ENCODE measurements at places on chromosomes 7 and 10.
A peak's percentile ranks its signal among the peaks of the same experiment; 100 is the strongest.

- DNase-seq: no peak
Observed at GRCh38 chr10:117163954-117164548, 26.0 kb upstream of the VAX1 start.

DNA sequence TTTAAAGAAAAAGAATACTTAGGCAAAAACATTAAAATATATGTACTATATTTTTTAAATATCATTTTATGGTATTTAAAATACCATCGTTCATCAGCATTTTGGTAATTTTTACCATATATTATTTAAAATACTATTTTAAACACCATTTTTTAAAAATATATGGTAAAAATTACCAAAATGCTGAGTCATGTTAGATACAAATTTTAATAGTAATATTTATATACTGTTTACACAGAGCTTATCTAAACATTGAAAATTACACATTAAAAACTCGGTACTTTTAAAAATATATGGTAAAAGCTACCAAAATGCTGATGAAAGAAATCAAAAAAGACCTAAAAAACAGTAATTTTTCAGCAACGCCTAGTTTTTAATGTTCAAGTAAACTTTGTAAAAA, 105.6 kb downstream of the TPK1 start:
- no peak for DNase-seq

DNA sequence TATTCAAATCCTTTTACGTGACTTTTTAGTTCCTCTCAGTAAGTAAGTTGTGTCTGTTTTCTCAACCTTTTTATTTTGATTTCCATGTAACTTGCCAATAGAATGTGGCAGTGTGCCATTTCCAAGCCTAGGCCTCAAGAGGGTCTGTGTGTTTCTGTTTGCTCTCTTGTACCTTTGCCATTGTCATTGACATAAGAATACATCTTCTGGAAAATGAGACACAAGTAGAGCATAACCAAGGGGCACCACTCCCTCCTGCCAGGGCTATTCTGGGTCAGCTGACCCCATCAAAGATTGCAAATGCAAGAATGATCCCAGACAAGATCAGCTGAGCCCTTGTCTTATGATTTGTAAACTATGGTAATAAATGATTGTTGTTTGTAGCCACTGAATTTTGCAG, 524.0 kb downstream of the IPMK start:
- DNase-seq: no peak

DNA sequence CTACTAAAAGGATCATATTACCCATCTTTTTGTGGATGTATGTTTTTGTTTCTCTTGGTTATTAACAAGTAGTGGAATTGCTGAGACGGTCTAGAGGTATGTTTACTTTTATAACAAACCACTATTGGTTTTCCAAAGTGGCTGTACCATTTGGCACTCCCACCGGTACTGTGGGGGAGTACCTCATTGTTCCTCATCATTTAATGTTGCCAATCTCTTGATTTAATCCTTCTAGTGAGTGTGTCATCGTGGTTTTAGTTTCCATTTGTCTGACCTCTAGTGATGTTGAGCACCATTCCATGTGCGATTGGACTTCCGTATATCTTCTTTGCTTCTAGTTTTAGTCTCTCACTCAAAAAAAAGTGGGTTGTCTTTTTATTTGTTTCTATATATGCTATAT, 50.4 kb downstream of the RBM33 start:
- peak; percentile 17 for DNase-seq

DNA sequence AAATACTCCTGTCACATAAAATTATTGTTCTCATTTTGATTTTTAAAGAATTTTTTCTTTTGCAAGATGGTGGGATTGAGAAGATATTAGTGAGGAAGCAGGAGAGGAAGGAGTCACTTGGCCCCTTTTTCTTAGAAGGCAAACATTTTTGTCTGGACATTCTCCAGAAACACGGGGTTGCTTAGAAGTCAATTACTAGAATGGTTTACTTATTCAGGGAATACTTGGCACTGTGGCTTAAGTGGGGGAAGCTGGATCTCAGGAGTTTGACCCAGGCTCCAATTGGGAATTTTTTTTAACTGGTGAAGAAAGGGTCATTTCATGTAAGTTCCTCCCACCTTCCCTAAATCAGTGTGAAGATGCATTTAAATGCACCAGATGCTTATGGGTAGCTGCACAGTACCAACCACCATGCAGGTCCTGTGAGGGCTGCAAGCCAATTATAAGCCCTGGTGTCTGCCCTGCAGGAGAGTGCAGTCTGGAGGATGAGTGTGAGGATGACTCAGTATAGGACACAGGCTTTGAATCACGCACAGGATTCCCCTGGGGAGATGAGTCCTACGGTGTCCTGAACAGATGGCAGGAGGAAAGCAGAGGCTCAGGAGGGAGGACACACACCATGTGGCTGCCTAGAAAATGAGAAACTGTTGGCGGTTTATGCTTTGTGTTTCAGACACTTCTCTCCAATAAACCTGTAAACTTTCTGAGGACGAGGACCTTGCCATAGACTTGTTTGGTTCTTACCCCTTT, 299.1 kb downstream of the PLXNA4 start:
- DNase-seq: no peak

DNA sequence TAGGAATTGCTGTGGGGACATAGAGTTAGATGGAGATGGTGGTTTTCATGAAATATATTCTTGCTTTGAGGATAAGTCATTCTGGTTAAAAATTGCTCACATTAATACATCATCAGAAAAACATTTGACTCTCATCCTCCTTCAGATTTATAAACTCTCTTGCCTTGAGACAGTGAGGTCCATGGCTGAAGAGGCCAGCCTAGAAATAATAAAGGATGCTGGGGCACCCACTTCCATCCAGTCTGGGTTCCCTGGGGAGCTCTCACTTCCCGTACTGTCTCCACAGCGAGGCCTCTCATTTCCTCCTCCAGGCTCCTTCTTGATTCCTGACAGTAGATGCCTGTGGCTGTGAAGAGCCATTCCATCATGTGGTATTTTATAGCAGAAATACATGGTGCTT, 73.3 kb upstream of the PRKG1 start:
- DNase-seq: no peak

GRCh38 chr10:12073526-12073925, 4.8 kb downstream of the DHTKD1 start:
- no peak for DNase-seq

DNA sequence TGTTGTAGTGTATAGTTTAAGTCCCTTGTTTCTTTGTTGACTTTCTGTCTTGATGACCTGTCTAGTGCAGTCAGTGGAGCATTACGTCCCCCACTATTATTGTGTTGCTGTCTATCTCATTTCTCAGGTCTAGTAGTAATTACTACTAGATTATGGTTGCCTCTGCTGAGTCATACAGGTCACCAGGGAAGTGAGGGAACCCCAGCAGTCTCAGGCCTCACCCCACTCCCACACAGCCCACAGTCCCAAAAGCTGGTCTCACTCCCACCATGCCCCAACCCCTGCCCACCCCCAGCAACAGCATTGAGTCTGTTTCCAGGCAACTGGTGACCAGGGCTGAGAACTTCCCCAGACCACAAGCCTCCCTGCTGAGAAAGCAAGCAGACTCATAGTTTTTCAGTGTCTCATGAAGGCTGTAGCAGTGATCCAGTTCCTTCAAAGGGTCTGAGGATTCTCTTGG, 88.0 kb downstream of the PLXDC2 start:
- peak; percentile 62 for DNase-seq

DNA sequence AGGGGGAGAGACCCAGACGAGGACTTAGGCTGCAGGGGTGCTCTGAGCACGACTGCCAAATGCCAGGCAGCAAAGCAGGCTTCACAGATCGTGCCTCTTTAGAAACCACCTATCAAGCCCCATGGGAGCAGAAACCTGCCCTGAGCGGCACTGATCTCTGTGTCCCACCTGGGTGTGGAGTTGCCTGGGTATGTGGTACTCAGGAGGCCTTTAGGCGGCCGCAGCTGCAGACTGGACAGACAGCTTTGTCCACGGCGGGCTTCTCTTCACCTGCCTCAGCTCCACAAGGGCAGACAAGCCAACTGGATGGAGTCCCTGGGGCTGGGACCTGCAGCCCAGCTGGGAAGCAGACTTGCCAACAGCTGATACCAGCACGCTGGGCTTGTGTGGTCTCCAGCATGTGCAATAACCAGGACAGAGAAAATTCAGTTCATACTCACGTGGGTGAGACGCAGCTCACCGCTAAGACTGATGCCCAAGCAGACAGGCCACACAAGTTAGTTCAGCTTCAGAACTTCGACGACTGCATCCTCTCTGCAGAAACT, 163.2 kb downstream of the EBF3 start:
- DNase-seq: no peak

- no peak for DNase-seq
Observed at GRCh38 chr10:82402906-82403401, 528.0 kb downstream of the NRG3 start.

DNA sequence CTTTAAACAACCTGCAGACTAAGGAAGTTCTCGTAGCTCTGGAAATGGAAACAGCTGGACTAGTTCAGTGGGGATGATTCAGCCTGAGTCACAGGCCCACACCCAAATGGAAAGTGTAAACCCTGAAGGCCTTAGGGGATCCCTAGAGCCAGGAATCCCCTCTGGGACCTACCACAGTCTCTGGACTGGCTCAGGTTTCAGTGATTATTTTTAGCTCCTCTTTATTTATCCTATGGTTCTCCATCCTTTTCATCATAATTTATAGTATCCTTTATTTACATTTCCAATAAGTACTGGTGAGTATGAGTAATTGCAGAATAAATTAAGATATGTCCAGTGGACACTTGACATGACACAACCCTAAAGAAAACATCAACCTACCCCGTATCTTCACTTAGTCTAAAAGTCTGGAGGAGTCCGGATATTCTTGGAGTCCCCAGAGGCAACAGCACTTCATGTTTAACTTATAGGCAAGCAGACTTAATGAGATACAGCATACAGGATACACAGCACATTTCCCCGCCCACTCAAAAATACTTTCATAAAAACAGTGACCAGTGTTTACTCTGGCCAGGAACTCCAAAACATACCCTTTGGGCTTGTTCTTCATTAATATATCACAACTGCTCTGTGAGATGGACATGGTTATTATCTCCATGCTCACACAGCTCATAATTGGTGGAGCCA, 28.4 kb upstream of the SEMA3E start:
- no peak for DNase-seq

GRCh38 chr10:5732141-5732540, 47.5 kb downstream of the TASOR2 start:
- no peak for DNase-seq

GRCh38 chr10:106226142-106226541, 938.4 kb downstream of the SORCS1 start:
- no peak for DNase-seq

DNA sequence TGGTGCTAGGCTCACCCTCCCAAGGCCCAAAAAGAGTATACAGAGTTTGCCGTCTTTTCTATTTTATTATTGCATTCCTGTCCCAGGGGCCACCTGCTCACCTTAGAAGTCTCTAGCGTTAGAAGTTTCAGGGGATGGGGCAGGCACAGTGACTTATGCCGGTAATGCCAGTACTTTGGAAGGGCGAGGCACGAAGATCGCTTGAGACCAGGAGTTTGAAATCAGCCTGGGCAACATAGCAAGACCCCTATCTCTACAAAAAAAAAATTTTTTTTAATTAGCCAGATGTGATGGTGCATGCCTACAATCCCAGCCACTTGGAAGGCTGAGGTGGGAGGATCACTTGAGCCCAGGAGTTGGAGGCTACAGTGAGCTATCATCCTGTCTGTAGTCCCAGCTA, 30.3 kb upstream of the HSPB1 start:
- DNase-seq: no peak

GRCh38 chr7:157718303-157719007, 381.7 kb downstream of the DNAJB6 start:
- DNase-seq: no peak

DNA sequence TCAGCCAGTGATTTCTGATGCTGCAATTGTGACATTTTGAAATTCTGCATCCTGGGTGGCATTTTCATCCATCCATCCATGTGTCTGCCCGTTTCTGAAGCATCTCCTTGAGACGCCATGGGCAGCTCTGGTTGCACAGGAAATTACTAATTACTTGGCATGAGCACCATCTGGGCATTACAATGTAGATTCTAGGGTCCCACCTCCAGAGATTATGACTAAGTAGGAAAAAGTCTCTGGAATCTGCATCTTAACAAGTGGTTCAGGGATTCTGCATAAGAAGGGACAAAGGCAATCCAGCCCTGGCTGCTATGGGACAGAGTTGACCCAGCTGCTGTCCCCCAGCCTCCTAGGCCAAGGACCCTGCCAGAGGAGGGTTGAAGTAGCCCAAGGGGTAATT, 65.3 kb downstream of the CUZD1 start:
- DNase-seq: no peak

DNA sequence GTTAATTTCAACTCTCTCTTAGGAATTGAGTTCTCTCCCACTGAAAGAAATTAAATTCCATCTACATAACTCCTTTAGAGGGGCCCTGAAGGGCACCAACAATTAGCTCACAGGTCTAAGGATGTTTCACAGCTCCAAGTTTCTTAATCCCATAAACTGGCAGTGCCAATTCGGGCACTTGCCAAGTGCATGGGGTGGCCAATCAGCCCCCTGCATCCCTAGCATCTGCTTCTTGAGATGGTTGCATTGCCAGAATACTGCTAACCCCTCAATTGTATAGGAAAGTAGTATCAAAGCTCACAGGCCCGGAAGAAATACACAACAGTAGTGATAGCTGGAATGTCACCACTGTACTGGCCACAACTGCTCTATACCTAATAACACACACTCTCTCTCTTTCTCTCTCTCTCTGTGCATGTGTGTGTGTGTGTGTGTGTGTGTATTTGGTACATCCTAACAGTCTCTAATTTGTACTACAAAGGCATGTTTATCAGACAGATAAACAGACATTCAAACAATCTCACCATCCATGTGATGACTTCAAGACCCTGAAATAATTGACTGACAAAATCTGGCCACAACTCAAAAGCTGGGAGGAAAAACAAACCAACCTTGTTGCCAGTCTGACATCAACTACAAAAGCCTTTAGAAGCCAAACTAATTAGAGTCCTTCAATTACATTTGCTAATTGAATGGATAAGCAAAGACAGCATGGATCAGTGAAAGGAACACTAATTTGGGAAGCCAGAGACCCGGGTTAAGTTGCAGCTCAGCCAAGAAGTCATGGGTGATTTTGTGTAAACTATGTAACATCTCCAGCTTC, 27.8 kb downstream of the HIBADH start:
- no peak for DNase-seq

DNA sequence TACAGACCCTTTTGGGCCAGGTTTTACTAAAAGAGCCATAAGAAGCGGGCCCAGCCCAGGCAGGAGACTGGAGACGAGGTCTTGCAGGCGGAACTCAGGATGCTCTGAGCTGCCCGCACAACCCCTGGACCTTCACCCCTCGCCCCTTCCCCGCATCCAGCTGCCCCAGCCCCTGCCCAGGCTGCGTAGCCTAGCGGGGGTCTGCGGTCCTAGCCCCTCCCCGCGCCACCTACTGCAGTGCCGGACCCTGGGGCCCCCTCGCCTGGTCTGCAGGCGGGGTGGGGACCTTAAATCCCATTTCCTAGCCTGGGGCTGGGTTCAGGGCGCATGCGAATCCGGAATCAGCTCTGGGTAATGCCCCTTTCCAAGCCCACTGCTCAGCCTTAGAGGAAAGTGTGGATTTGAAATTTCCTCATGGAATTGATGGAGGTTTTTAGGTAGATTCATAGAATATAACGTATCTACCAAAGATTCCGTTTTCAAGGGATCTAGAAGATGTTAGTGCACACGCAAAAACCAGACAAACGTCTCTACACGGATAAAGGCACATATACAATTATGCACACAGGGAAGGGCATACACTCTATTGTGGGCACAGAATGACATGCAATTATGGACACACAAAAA, 546 bp upstream of the HOXA3 start:
- DNase-seq: no peak

GRCh38 chr7:121486590-121486989, 90.5 kb upstream of the FAM3C start:
- DNase-seq: no peak

- DNase-seq: peak; percentile 32
Observed at GRCh38 chr10:102757323-102757722, 13.6 kb downstream of the WBP1L start.

GRCh38 chr10:110430340-110431273, 67.1 kb upstream of the DUSP5 start:
- DNase-seq: no peak
